ENCODE measurements at places on chromosomes 13 and 19.

GRCh38 chr13:77563111-77563510 is 27.6 kb downstream of the SCEL start:
- no peak for DNase-seq

- DNase-seq: no peak
Measured at GRCh38 chr19:56874530-56874929, 34.0 kb upstream of the PEG3 start.

DNA sequence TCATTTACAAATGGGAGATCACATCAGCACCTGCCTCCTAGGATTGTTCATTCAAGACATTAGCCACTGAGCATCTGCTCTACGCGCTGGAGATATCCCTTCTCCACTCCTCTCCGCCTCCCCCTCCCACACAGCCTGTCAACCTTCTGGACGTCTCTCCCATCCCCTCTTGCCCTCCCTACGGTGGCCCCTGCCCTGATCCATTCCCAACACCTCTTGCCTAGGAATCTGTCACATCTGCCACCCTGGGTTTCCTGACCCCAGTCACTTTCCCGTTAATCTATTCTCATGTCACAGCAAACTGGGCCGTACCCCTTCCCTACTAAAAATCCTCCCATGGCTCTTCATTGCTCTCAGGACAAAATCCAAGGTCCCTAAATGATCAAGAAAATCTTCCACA is 10.3 kb downstream of the DYRK1B start:
- no peak for DNase-seq

- DNase-seq: no peak
Measured at GRCh38 chr13:59766236-59766635, 397.5 kb downstream of the DIAPH3 start.

DNA sequence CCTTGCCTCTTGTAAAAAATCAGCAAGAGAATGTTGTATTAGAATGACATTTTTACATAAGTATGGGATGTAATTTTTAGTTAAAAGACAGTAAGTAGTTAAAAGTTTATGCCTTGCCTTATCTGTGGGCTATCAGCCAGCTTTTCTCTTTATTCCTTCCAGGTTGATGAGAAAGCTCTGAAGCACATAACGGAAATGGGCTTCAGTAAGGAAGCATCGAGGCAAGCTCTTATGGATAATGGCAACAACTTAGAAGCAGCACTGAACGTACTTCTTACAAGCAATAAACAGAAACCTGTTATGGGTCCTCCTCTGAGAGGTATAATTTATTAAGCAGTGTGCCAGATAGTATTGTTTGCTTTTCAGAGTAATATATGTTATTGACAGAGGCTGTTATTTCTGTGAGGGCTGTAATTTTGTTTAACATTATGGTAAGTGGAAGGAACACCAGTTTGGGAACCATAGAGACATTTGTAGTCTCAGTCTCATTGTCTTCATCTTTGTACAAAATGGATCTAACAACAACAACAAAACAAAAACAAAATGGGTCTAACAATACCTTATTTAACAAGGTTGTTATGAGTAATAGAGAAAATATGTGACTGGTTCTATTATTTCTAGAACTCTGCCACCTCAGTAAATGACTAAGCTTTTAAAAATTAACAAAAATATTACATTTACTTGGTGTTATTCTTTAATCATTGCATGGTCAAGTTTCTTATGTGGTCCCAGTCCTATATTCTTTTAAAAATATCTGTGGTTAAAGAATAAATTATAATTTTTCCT is 112.8 kb downstream of the TDRD3 start:
- DNase-seq: no peak

- no peak for DNase-seq
Measured at GRCh38 chr19:40233811-40234389, 7.4 kb upstream of the CCNP start.

DNA sequence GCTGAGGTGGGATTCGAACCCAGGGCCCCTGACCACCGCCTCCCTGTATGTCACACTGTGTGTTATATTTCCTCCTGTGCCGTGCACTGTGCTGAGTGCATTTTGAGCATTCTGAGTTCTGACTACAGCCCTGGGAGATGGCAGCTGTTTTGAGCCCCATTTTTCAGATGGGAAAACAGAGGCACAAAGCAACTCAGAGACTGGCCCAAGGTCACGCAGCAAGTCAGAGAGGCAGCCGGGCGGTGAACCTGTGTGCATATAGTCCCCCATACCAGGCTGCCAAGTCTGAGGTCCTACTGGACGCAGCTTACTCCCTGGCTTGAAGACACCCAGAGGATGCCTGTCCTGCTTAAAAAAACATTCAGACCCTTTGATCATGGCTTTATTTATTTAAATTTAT is 17.7 kb downstream of the MYH14 start:
- no peak for DNase-seq

- no peak for DNase-seq
Measured at GRCh38 chr13:114008964-114009589, 35.2 kb upstream of the C13orf46 start.

GRCh38 chr13:71714802-71715375 is 152.1 kb downstream of the DACH1 start:
- DNase-seq: no peak

- DNase-seq: no peak
Measured at GRCh38 chr13:71864986-71865873, 1.8 kb downstream of the DACH1 start.

Data from CD4-positive, alpha-beta T cell treated with Interleukin-10 for 1 hour (primary cell).